ENCODE measurements at places on chromosomes 11 and 22.

DNA sequence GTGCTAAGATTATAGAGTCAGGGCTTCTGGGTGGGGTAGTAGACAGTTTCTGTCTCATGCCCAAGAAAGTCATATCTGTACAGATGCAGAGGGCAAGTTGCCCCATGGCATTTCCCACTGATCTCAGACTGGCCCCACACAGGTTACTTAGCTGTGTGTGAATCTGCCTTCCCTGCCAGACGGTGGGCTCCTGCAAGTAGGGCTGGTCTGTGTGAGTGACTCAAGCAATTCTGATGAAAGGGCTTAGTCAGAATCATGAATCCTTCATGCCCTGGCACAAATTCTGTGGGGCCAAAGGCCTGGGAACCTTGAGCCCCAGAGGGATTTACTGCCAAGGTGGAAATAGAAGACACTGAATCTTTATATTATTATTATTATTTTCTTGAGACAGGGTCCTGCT is 30.4 kb downstream of the USH1C start:
- DNase-seq, result no peak

GRCh38 chr22:37043828-37044538 is 7.6 kb upstream of the KCTD17 start:
- no peak for DNase-seq

- DNase-seq, result no peak
Measured at GRCh38 chr11:122874991-122875390, 7.6 kb upstream of the JHY start.

DNA sequence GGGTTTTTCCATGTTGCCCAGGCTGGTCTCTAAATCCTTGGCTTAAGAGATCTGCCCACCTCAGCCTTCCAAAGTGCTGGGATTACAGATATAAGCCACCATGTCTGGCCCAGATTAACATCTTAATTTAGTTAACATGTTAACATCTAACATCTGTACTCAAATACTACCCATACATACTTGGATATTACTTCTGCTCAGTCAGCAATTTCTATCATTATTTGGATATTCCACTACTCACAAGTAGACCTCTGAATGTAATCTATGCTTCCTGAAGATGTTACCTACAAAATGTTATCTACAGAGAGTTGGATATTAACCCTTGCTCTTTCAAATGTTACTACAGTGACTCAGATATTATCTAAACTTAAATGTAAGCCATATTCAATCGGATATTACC is 4.0 kb downstream of the CCKBR start:
- no peak for DNase-seq

GRCh38 chr11:69822676-69823494 is 3.7 kb upstream of the FGF3 start:
- no peak for DNase-seq

- no peak for DNase-seq
Measured at GRCh38 chr11:70220920-70221319, 17.8 kb downstream of the FADD start.

- no peak for DNase-seq
Measured at GRCh38 chr11:122656631-122657101, 1.1 kb downstream of the UBASH3B start.

DNA sequence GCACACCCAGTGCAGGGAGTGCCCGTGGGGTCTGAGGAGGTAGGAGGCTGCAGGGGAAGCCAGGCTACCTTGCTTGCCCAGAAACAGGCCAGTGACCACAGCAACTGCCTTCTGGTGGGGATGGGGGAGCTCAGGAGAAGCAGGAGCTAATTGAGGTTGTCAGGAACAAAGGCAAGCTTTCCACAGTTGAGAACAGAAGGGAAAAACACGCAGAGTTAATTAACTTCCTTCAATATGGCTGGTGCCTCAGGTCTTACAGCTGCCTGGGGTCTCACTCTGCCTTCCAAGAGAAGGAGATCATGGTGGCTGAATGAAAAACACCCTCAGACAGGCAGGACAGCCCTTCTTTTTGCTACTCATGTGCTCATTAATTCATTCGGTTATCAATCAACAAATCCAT is 127.9 kb upstream of the SYT13 start:
- no peak for DNase-seq

DNA sequence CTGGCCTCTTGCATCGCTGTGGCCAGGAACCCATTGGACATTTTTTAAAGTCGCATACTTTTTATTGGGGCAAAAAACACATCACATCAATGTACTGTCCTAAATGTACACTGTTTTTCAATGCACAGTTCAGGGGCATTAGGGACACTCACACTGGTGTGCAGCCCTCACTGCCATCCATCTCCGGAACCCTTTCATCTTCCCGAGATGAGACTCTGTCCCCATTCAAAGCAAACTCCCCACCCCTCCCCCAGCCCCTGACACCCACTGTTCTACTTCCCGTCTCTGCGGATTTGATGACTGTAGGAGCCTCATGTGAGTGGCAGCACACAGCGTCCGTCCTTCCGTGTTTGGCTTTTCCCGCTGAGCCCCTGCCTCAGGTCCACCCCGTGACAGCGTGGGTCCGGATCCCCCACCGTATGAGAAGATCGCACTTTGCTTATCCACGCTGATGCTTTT is 41.8 kb upstream of the TH start:
- no peak for DNase-seq

GRCh38 chr11:118436639-118437207 is 431 bp downstream of the KMT2A start:
- DNase-seq, result no peak

- no peak for DNase-seq
Measured at GRCh38 chr11:103112364-103112763, 3.1 kb downstream of the DYNC2H1 start.

DNA sequence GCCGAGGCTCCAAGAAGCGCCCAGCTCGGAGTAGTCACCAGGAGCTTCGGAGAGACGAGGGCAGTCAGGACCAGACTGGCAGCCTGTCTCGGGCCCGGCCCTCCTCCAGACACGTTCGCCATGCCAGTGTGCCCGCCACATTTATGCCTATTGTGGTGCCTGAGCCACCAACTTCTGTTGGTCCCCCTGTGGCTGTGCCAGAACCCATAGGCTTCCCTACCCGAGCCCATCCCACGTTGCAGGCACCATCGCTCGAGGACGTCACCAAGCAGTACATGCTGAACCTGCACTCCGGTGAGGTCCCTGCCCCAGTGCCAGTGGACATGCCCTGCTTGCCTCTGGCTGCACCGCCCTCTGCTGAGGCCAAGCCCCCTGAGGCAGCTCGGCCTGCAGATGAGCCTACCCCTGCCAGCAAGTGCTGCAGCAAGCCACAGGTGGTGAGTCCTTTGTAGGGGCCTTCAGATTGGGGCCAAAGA is 3.4 kb downstream of the ARHGEF17 start:
- DNase-seq, result no peak

- DNase-seq, result no peak
Measured at GRCh38 chr11:75524665-75525432, 892 bp downstream of the GDPD5 start.

DNA sequence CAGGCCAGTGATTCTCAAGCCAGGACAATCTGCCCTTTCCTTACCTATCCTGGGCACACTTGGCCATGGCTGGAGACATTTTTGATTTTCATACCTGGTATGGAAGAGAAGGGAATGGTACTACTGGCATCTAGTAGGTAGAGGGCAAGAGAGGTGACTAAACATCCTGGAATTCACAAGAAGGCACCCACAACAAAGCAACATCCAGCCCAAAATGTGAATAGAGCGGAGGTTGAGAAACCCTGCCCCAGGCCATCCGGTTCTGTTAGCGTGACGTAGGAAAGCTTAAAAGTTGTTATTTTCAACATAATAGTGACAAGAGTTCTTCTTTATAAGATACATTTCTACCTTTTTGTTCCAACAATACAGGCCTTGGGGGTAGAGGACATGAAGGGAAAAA is 114.9 kb upstream of the ALX4 start:
- DNase-seq, result no peak

DNA sequence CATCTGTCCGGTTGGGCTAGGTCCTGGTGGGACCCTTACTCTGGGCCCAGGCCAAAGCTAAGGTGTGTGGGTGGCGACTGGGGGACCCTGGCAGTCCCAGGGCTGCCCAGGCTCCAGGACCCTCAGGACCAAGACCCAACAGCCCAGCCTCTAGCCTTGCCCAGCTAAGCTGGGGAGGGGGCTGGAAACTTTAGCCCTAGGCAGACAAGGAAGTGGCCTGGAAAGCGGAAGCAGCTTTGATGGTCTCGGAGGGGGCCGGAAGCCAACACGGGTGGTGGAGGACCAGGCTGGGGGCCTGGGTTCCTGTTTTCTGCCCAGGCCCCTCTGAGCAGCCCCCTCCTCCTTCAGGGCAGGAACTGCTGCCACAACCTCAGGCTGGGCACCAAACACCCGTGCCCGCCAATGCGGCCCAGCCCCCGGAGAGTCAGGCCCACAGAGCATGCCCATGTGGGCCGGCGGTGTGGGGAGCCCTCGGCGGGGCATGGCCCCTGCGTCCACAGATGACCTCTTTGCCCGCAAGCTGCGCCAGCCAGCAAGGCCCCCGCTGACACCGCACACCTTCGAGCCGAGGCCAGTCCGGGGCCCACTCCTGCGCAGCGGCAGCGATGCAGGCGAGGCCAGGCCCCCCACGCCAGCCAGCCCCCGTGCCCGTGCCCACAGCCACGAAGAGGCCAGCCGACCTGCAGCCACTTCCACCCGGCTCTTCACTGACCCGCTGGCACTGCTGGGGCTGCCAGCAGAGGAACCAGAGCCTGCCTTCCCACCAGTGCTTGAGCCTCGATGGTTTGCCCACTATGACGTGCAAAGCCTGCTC is 2.8 kb downstream of the SIPA1 start:
- DNase-seq, result no peak

- no peak for DNase-seq
Measured at GRCh38 chr11:13538044-13538443, 42.2 kb upstream of the PTH start.

DNA sequence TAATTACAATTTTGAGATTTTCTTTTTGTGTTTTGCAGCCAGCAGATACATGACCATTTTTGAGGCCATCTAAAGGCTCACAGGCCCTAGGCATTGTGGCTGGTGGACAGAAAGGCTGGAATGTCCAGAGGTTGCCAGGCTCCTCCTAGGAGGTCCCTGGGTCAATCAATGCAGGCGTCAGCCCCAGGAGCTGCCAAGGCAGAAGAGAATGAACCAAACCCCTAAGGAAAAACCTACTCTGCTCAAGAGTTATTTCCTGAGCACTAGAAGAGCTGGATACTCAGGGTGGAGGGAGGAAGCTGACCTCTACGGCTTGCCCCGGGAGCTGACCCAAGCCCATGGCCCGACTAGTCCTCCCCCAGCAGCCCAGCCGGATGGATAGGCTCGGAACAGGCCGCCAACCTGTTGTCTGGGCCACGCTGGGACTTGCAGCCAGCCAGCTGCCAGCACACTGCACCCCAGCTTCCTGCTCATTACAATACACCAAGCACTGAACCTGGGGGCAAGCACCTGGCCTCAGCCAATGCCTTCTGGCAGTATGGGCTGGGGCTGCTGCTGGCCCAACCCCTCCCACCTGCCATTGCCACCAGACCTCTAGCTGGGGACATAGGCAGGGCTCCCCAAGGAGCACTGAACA is 5.7 kb upstream of the SCGB1A1 start:
- DNase-seq, result no peak

Data from cortex of kidney (tissue), 1 donor.